DMS 273 treated with DMSO at 0.1 percent for 48 hours (cell line): ENCODE measurements at places on chromosomes 2 and 18.
A peak's percentile ranks its signal among the peaks of the same experiment; 100 is the strongest.

DNA sequence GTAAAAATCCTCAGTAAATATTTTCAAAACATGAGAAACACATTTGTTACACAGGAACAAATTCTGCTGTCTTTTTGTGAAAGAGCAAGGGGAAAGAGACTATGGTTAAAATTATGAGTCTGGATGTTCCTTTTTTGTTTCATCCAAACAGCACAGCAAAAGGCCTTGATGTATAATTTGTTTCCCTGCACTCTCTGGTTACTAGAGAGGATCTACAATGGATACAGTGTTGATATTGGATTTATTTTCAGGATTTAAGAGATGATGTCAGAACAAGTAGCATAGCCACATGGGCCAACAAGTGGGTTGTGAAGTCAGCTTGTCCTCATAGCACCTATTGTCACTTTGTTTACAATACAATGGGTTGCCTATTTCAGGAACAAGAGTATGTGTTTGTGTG lies 11.3 kb upstream of the ERBB4 start:
- DNase-seq, result no peak

DNA sequence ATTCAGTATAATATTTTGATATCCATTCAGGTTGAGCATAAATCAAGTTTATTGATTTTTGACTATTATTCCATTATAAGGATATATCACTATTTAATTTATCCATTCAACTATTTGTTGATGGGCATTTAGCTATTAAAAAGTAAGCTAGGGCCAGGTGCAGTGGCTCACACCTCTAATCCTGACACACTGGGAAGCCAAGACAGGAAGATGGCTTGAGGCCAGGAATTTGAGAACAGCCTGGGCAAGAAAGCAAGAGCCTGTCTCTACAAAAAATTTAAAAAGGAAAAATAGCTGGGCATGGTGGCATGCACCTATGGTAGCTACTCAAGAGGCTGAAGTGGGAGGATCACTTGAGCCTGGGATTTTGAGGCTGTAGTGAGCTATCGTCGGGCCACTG lies 183.5 kb downstream of the HNMT start:
- DNase-seq, result no peak

GRCh38 chr2:150141226-150142001 lies 346.1 kb downstream of the RND3 start:
- DNase-seq, result no peak

DNA sequence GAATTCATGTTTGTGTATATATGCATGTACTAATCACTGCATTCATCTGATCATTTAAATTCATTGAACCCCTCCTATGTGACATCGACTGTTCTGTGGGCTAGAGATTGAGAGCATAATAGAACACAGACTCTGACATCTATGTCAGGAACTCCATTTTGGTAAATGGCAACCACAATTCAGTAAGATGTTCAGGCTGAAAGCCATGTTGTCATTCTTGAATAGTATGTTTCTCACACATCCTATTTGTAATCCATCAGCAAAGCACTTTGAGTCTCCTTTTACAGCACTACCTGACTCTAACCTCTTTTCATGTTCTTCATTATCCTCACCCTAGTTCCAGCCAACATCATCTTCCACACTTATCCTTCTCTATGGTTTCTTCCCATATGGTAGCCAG lies 413.8 kb upstream of the MEX3C start:
- no peak for DNase-seq

- DNase-seq, result no peak
These were observed 511.9 kb upstream of the TNP1 start for GRCh38 chr2:217371781-217372213.

DNA sequence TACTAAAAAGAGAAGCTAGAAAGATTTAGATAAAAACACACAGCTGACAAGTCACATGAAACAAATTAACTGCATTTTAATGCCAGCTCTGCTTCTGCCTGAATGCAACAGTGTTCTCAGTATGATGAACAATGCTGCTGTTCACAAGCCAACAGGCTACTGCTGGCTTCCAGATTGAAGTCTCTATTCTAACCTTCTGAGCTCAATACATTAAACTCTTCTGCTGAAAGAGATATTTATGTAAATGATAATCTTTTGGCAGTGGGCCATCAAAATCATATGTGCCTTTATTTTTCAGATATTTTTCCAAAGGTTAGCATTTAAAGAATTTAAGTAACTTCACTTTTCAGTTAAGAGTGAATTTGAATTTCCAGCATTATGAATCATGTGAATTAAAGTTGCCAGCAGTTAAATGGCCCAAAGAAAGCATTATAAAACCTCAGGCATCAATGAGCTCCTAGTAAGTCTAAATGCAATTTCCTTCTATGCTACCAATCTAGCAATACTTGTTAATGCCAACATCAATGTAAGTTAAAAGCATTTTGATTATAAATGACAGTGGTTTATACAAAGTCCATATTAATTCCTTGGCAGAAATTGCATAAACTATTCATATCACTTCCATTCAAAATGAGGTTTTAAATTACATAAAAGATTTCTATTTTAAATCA lies 72.4 kb downstream of the ID2 start:
- DNase-seq, result no peak

DNA sequence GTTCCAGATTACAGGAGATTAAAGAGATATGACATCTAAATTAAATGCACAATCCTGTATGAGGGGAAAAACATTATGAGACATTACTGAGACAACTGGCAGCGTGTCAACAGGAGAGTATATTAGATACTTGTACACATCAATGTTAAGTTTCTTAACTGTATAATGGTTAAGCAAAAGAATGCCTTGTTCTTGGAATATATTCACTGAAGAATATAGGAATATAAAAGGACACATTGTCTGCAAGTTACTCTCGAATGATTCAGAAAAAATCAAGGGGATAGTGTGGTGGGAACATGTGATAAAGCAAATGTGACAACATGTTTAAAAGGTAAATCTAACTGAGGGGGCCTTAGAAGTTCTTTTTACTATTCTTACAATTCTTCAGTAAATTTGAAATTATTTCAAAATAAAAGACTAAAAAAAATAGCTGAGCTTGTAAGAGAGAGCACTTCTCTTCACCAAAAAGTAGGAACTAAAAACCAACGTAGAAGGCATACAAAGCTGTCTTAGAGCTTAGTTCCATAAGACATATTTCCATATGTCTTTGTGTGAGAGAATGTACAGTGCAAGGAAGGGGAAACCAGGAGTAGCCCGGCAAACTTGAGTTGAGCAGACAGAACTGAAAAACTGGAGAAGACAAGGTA lies 7.5 kb downstream of the WDPCP start:
- DNase-seq, result no peak

GRCh38 chr2:203352604-203353255 lies 24.5 kb downstream of the ABI2 start:
- DNase-seq, result no peak

GRCh38 chr18:61731178-61731577 lies 161.6 kb downstream of the RNF152 start:
- no peak for DNase-seq

DNA sequence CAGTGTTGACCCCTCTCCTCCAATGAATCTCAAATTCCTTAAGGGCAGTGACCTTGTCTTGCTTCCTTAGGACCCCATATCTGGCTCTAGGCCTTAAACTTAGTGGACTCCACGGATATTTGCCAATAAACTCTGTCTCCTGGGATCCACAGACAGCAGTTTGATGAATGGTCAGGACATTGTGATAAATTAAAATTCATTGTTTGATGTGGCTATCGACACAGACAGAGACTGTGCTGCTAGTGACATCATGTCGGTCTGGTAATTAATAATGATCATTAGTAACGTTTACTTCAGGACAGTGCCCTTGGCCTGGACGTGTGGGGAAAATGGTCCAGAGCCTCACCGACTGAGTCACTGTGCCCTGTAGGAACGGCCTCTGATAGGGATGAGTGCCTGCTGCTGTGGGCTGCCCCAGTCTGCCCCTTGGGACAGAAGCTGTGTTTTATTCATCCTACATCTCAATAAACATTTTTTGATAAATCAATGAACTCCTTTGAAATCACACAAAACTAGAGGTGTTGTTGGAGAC lies 5.2 kb upstream of the SLC35F6 start:
- no peak for DNase-seq

GRCh38 chr2:8544171-8544785 lies 137.6 kb upstream of the ID2 start:
- no peak for DNase-seq

GRCh38 chr2:28505361-28505760 lies 9.5 kb downstream of the PLB1 start:
- no peak for DNase-seq

DNA sequence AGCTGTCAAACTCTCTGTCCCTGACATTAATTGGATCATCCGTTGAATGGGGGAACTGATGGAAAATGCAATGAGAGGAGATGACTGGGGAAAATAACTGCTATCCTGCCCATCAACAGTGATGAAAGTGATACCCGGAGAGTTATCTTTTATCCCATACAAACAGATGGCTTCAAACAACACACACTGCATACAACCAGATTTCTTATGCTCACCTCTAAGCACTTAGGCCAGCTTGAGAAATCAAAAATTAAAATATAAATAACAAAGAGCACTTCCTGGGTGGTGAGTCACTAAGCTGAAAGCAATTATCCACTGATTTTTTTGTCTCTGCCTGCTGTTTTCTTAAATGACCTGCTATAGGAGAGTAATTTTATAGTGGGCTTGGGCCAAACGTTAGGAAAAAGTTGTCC lies 237.6 kb upstream of the RGPD4 start:
- peak; percentile 26 for DNase-seq

DNA sequence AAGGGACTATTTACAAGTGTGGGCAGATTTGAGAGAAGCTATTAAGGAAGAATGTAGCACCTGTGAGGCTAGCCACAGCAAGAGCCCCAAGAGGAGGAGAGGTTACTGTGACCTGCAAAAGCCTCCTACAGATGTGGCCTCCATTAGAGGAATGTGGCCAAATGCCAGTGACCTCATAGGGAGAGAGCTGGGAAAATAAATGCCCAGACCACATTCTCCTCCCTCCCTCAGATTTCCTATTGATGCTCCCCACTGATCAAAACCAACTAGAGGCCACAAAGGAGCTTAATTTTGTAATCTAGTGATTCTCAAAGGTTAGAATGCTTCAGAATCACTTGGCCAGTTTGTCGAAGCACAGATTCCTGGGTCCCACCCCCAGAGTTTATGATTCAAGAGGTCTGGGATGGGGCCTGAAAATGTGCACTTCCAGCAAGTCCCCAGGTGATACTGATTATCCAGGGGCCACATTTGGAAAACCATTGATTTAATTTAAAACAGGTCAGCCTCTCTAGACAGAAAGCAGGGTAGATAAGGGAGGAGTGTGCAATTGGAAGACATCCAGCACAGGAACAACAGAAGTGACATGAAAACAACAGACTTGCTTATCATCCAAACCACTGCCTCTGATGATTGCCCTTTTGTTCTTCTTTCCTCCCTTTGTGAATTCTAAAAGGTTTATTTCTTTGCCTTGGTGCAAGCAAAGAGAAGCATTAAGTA lies 61.2 kb upstream of the RBBP8 start:
- no peak for DNase-seq

DNA sequence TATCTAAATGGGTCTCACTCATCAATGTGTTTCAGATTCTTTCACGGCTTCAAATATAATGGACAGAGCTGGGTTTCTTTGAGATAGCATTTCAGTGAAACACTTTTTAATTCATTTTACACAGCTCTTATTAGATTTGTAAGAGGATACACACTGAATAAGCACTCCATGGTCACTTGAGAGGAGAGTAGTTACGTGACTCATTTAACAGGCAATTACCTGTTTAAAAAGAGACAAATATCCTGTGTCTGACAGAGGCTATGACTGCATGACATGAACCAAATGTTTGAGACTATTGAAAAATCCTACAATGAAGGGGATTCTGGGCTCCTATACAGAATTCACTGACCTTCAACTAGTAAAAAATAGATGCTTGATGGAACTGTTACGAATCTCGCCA lies 786.9 kb downstream of the EPHA4 start:
- DNase-seq, result no peak

DNA sequence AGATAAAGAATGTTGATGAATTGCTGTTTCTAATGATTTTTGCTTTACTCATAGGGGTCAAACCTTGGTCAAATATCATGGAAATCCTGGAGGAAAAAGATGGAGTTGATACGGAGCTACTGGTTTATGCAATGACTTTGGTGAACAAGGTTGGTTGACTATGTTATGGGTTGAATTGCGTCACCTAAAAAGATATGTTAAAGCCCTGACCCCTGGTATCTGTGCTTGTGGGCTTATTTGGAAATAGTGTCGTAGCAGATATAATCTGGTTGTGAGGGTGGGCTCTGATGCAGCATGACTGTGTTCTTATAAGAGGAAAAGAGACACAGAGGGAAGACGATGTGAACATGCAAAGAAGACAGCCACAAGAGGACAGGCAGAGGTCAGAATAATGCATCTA lies 226.2 kb downstream of the TPGS2 start:
- no peak for DNase-seq

GRCh38 chr2:130841741-130842365 lies 5.1 kb downstream of the ARHGEF4 start:
- no peak for DNase-seq

- DNase-seq, result no peak
These were observed 204.6 kb downstream of the TNS1 start for GRCh38 chr2:217798191-217798590.
